T follicular helper cell (primary cell): ENCODE measurements at places on chromosomes 11 and 22.

DNA sequence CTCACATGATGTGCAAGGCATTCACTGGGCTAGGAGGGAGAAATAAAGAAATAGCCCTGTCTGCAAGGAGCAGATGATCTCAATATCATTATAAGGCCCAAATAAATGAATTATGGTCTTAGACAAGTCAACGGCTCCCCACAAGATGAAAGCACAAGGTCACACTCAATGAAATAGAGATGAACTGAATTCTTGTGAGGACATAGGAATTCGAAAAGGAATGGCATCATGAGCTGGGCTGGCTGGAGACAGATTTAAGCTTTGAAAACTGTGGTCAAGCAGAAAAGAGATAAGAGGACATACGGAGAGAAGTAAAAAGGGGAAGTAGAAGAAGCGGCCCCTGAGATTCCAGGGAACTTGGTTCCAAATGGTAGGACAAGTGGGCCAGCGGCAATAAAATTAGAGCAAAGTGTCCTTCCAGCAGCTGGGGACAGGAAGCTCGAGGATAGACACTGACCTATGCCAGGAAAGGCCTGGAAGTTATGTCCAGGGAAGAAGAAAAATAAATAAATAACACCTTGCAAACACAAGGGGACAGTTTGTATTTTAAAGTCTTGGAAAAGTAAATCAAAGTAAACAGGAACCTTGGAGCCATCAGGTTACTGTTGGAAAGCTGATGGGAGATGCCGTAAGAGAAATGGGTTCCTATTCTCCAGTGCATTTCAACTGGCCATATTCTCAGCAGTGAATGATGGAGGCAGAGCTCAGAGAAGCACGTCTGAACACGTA lies 37.8 kb downstream of the GALNT18 start:
- DNase-seq: no peak

GRCh38 chr11:121659811-121660210 lies 207.0 kb upstream of the SORL1-AS1 start:
- DNase-seq: no peak

- DNase-seq: no peak
These were observed 32.4 kb downstream of the POU2F3 start for GRCh38 chr11:120272303-120272702.

DNA sequence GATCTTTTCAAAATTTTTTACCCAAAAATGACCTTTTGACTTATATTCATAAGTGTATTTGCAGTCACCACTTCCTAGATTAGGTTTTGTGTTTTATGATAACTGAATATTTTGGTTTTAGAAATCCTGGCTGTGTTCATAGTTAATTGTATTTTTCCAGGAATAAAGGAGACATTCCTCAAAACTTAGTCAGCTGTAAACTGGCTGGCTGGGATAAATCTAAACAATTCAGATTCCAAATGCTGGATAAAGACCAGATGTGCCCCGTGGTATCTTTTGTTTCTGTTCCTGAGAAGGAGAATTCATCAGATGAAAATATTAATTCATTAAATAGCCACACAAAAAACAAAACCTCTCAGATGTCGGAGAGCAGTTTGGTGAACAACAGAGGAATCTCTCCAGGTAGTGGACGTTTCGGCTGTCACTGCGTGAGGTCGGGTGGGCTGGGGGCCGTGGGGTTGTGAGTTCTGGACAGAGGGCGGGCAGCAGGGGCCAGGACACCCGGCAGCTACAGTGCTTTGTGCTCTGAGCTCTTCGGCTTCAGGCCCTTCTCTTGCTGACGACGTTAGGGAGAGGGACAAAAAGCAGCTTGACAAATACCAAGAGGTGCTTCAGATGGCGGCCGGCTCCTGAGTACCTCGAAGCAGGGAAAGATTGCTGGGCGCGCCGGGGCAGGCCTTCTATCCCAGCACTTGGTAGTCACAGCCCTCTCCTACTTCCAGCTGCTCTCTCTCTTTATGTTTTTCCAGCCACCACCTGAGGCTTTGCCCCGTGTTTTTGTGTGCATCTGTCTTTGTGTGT lies 24.6 kb downstream of the MOV10L1 start:
- no peak for DNase-seq

GRCh38 chr22:20212754-20213699 lies 55.1 kb downstream of the RTN4R start:
- no peak for DNase-seq

GRCh38 chr11:76787911-76788596 lies 4.9 kb downstream of the TSKU start:
- DNase-seq: no peak

DNA sequence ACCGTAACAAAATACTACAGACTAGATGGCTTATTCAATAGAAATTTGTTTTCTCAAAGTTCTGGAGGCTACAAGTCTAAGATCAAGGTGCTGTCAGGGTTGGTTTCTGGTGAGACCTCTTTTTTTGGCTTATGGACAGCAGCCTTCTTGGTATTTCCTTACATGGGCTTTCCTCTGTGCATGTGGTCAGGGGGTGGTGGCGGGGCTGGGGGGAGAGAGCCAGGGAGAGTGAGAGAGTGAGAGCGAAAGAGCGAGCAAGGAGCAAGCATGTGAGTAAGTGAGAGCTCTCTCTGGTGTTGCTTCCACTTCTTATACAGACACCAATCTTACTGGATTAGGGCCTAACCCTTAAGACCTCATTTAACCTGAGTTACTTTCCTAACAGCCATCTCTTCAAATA lies 181.5 kb downstream of the TMEM135 start:
- DNase-seq: no peak

DNA sequence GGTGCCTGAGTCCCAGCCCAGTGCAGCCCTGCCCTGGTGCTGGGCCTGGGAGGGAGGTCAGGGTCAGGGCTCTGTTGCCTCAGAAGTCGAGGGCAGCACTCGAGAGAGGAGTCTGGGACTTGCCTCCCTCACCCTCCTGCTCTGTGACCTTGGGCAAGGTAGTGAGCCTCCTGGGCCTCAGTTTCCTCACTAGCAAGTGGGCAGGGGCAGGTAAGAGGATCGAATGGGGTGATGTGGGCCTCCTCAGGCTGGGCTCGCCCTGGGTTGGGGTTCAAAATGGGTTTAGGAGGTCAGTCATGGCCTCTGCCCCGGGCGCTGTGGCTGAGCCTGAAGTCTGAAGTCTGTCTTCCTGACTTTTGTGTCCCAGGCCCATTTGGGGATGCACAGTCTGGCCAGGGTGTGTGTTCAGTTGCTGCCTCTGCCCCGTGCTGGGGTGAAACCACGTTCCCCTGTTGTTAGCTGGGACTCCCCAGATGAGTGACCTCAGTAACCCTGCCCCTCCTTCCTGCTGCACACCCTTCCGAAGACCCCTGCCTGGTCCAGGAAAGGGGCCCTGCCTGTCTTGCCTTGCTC lies 40.9 kb upstream of the CELSR1 start:
- no peak for DNase-seq

DNA sequence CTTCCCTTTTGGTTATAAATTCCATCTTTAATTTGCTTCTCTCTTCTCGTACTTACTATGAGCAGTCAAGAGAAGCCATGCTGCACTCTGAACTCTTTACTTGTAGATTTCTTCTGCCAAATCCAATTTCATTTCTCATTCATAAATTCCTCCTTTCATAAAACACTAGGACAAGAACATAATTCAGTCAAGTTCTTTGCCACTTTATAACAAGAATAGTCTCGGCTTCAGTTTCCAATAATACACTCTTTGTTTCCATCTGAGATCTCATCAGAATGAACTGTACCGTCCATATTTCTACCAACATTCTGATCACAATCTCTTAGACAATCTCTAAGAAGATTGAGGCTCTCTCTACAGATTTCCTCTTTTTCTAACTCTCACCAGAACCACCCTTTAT lies 25.1 kb downstream of the IZUMO1R start:
- no peak for DNase-seq

DNA sequence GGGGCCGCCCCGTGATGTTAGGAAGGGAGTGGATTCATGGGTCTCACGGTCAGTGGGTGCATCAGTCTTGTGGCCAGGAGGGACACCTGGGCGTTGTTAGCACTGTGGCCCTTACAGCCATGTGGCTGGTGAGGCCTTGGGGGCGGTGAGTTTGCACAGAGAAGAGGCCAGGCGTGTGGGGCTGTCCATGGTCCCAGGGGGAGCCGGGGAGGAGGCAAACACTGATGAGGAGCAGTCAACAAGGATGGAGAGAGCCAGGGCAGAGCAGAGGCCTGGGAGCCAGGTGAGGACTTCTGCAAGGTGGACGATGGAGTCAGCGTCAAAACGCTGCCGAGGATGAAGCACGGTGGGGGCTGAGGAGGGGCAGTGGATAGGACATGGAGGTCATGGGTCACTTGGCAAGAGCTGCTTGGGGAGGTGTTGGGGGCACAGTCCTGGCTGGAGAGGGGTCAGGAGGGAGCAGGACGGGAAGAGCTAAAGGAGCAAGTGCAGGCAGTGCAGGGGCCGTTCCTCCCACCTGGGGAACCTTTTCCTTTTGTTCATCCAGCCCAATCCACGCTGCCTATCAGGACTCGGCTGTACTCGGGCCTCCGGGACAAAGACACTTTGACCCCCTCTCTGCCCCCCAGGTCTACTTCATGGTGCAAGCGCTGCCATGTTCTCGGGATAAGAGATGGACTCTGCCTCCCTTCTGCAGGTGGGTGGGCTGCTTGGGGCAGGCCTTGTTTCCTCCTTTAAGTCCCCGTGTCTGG lies 801.1 kb downstream of the TBC1D22A start:
- DNase-seq: no peak
